Glutamatergic neuron (in vitro differentiated cells): ENCODE measurements at places on chromosomes 16 and 17.

- no peak for DNase-seq
These were observed 2.7 kb downstream of the SULT1A1 start for GRCh38 chr16:28607116-28607623.

- no peak for DNase-seq
These were observed 35.9 kb downstream of the ABCA10 start for GRCh38 chr17:69192754-69193153.

DNA sequence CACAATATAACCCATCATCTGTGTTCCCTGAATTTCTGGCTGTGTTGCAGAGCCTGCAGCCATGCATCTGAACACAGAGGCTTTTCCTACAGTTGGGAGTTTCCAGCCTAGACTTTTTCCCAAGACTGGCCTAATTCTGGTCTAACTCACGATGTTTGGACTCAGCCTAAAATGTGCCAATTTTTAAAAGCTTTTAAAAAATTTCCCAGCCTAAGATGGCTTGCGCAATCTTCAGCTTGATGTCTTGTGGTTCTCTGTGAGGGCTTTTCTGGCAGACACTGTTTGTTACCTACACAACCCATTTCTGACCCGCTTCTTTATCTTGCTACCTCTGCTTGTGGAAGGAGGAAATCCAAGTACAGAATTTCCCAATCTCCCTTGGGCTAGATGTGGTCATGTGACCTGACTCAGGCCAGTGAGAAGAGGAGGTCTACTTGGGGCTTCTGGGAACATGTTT, 72.7 kb upstream of the GAS7 start:
- DNase-seq: no peak

- DNase-seq: no peak
These were observed 33.8 kb upstream of the GHDC start for GRCh38 chr17:42227849-42228700.

- DNase-seq: no peak
These were observed 65.2 kb downstream of the NKD1 start for GRCh38 chr16:50613281-50613963.

DNA sequence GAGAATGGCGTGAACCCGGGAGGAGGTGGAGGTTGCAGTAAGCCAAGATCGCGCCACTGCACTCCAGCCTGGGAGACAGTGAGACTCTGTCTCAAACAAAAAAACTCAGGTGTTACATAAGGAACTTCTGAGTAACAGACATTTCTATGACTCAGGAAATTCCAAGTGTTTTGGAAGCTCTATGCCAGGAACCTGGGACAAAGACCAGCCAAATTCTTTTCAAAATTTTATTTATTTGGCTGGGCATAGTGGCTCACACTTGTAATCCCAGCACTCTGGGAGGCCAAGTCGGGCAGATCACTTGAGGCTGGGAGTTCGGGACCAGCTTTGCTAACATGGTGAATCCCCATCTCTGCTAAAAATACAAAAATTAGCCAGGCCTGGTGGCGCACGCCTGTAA, 5.2 kb upstream of the SH2B1 start:
- DNase-seq: no peak

DNA sequence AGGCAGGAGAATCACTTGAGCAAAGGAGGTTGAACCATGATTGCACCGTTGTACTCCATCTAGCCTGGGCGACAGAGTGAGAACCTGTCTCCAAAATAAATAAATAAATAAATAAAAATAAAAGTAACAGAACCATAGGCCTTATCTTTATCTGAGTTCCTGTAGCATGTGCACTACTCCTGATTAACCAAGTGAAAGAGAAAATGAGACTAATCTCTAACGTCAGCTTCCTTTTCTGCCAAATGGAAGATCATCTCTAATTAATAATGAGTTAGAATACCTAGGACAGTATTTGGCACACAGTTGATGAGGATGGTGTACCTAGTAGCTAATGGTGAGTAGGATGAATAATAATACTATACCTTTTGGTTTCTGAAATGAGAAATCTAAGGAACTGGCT, 520.4 kb downstream of the WWOX start:
- no peak for DNase-seq

- DNase-seq: no peak
These were observed 36.9 kb downstream of the ARHGAP27 start for GRCh38 chr17:45395569-45396415.

DNA sequence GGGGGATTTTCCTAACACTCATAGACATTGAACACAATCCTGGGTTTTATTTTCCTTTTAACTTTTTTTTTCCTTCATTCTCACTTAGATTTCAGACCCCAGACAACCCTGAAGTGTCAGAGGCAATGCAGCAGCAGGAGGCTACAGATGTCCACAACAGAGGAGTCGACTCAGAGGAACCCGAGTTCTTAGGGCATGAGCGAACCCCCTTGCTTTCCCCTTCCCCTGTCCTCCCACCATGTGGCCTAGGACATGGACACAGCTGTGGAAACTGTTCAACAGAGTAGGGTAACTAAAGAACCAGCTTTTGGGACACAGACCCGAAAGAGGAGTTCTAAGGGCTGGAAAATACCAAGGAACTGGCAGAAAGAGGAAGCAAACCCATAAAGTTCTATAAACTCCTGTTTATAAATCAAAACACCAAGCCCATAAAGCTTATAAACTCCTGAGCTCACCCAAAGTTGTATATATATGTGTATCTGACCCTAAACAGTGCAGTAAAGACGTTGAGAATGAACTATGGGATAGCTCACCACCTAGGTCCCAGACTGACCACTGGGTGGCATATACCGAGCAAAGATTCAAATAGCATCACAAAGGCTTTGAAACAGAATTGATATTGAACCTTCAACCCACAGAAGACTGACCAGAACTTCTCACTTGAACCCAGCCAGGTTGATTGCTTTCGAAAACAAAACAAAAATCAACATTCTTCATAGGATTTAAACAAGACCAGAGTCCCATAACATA, 33.9 kb downstream of the CMTM4 start:
- DNase-seq: no peak

- DNase-seq: no peak
These were observed 19.1 kb upstream of the ZNF594 start for GRCh38 chr17:5210614-5211252.

GRCh38 chr17:41377546-41377945, 4.6 kb downstream of the KRT34 start:
- DNase-seq: no peak

DNA sequence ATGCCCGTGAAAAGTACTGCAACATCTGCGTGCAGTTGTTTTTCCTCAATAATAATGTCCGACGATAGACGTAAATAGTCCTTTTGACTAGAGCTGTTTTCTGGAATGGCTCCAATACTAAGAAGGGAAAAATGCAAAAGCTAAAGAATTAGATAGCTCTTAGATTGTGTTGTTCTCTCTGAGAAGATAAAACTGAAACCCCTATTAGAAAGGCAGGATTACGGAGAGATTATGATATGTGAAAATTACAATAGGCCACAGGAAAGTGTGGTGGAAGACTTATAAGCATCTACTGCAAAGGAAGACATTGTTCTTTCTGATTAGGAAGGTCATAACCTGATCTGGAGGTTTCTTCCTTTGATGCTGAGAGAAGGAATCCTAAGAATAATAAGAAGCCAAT, 33.5 kb upstream of the KCNJ16 start:
- DNase-seq: no peak

GRCh38 chr16:54694651-54695050, 236.0 kb upstream of the IRX5 start:
- DNase-seq: no peak

- DNase-seq: peak; percentile 67
These were observed 10.1 kb upstream of the STAC2 start for GRCh38 chr17:39235555-39236449.
